ENCODE measurements at places on chromosomes 11 and 22.

DNA sequence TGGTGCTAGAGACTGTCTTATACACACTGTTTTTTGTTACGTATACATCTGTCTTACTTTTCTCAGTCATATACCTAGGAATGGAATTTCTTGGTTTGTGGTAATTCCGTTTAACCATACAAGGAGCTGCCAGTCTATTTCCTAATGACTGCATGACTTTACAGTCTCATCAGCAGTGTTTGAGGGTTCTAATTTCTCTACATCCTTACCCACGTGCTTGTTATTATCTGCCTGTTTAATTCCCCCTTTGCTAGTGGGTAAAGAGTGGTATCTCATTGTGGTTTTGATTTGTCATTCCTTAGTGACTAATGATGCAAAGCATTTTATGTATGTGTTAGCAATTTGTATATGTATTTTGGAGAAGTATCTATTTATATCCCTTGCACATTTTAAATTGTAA lies 1008.0 kb downstream of the FAM181B start:
- DNase-seq, result no peak

GRCh38 chr22:49454726-49455125 lies 372.9 kb downstream of the BRD1 start:
- no peak for DNase-seq

DNA sequence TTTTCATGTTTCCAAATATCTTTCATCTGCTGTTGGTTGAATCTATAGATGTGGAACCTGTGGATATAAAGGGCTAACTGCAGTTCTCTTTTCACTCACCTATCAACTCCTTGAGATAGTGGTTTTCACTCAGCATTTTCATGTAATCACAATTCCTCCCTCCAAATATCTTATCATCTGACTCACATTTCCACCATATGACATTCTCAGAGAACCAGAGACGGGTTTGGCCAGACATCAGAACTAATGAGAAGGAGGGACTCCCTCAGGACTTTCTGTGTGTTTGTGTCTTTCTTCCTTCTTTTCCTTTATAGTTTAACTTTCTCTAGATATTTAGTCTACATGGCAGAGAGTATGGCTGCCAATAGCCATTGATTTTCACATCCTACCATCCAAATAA lies 134.8 kb upstream of the DDI1 start:
- no peak for DNase-seq

DNA sequence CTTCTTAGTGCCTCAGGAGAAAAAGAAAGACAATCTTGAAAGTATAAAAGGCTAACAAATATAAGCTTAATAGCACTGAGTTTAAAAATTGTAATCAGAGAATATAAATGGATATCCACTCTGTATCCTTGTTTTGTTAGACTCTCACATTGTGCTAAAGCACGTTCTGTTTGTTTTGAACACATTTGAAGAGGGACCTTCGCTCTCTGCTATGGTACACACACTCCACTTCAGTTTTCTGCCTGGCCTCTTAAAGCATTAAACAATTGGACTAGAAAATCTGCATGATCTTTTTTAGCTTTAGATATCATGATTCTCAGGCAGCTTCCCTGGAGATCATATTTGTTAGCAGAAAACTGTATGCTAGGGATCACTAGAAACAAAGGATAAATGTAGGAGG lies 40.3 kb upstream of the PGR start:
- DNase-seq, result no peak

- DNase-seq, result no peak
Observed at GRCh38 chr22:45130891-45131290, 32.8 kb upstream of the NUP50 start.

DNA sequence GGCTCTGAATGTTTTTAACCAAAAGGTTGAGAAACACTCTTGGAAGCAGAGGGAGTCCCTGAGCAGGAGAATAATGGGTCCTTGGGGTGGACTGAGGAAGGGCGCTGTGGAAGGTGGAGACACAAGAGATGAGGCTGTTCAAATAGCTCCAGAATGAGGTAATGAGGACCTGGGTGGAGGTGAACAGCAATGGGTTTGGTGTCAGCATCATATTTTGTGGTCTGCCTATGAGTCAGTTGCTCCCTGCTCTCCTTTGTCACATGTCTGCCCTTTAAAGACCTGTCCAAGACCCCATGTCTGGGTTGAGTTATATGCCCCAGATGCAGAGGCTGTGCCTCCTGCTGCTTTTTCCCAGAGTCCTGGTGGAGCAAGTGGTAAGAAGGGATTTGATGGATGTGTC lies 113.6 kb downstream of the BARX2 start:
- DNase-seq, result no peak

DNA sequence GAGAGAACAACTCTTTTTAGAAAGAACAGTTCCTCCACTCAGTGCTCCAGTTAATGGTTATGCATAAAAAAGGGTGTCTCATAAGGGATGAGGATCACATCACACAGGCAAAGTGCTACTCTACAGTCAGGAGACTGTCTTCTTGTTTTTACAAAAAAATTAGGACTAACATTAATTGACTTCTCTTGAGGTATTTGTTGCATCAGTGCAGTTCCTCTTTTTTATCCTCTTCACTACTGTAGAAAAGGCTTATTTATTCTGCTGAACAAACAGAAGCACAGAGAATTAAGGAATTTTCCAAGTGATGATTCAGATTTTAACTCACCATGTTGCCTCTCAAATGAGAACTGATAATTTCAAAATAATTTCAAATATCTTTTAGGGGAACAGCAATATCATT lies 1.9 kb downstream of the MMP8 start:
- DNase-seq, result no peak

- no peak for DNase-seq
Observed at GRCh38 chr11:6746086-6746618, 25.6 kb downstream of the OR2AG2 start.

DNA sequence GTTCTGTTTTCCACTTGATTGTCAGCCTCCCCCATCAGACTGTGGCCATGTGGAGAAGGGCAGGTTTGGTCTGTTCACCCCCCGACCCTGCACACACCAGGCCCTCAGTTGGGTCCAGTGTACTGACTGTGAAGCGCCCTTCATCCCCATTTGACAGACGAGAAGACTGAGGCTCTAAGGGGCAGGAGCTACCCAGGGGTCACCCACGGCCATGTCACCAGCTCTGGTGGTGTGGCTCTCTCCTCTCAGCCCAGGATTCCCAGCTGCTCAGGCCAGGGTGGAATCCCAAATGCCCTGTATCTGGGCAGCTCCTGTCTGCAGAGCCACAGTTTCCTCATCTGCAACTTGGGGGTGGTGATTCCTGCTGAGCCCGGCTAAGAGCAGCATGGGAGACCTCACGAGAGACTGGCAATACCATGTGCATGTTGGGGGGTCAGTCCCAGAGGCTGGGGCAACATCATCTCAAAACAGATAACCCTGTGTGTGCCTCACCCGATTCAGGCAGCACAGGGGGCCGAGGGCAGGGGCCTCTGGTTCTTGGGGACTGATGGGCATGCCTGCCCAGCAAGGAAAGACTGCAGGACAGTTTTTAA lies 46.6 kb downstream of the MN1 start:
- DNase-seq, result no peak

GRCh38 chr11:121909596-121909995 lies 206.4 kb downstream of the BLID start:
- no peak for DNase-seq

DNA sequence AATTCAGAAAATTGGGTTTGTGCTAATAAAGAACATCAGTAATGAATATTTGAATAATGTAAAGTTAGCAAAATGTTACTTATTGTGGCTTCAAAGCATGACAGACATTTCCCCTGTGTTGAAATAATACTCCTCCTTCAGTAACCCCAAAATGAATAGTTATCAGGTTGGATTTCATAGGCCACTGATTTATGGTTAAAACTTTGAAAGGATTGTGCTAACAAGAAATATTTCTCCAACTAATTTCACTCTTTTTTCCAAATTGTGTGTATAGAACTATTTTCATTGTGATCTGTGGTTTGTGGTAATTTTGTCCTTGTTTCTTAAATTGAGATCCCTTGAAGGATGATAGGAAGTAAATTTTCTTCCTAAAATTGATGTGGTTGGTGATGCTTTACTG lies 7.9 kb downstream of the DDX10 start:
- no peak for DNase-seq

DNA sequence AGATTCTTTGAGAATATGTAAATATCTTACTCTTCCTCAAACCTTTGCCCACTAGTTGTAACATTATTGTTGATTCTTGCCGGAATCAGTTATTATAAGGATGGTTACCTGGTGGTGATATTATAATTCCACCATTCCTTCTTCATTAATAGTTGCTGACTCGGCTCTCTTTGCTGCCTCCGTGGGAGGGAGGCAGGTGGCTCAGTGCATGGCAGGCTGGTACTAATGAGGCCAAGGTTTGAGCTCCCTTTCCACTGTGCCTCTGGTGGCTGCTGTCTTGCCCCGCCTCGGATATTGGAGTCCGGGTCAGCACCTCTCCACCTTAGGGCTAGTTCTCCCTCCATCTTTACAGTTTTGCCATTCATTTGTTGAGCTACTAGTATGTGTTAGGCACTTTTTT lies 12.7 kb downstream of the CD6 start:
- no peak for DNase-seq

GRCh38 chr11:1157341-1157644 lies 460 bp upstream of the MUC5AC start:
- DNase-seq, result peak; percentile 2

DNA sequence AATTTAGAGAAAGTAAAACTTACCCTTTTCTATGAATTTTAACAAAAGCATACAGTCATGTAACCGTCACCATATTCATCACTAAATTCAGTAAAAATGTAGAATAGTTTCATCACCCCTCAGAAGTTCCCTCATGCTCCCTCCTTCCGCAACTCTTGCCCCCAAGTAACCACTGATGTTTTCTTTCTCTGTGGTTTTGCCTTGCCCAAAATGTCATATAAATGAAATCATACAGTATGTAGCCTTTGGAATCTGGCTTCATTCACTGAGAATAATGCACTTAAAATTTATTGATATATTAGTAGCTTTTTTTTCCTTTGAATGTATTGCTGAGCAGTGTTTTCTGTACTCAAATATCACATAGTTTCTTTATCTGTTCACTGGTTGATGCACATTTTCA lies 60.1 kb downstream of the DCUN1D5 start:
- no peak for DNase-seq

DNA sequence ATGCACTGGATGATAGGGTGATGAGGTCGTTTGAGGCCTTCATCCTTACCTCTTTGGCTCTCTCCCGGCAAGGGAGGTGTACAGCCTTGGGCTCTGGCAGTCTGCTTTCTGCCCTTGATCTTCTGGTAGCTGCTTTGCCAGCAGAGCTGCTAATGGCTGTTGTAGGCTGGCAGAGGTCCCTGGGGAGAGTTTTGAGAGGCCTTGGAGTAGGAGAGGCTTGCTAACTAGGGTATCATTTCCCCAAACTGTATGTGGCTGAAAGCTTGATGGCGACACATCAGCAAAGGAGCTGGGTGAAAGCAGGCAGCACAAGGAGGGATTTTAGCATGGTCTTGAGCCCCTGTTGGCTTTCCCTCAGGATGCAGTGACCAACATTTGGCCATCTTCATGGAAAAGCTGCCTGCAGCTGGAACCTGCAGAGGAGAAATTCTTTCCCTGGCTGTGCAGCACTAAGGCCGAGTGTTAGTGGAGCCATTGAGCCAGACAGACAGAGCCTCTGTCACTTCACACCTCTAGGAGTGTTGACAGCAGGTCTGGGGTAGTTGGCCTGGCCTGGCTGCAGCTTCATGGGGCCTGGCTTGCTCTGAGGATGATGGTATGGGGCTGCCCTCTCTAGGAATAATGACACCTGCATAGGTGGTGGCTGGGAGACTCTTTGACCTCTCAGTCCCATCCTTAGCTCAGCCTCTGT lies 3.5 kb upstream of the AMPD3 start:
- no peak for DNase-seq

DNA sequence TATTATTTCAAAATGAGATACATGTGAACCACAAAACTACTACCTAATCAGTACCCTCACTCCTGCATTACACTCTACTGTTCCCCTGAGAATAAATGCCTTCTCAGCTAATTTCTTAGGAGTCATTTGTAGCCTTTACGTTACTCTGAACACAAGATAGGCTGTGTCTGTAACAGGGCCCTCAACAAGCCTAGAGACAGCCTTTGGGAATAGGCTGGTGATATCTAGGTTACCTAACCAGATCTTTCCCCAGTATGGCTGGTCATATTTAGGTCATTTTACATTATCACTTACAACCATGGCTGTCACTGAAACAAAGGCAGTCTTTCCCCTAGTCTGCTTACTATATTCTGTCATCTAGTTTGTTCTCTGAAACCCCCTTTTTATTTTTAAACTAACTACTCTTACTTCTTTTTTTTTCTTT lies 14.2 kb downstream of the ATM start:
- no peak for DNase-seq

GRCh38 chr11:46857666-46858065 lies 11.6 kb upstream of the CKAP5 start:
- no peak for DNase-seq

GRCh38 chr11:97833412-97833811 lies 1187.3 kb upstream of the CNTN5 start:
- DNase-seq, result no peak

- DNase-seq, result peak; percentile 75
Observed at GRCh38 chr11:118240999-118241763, 11.0 kb downstream of the MPZL3 start.

DNA sequence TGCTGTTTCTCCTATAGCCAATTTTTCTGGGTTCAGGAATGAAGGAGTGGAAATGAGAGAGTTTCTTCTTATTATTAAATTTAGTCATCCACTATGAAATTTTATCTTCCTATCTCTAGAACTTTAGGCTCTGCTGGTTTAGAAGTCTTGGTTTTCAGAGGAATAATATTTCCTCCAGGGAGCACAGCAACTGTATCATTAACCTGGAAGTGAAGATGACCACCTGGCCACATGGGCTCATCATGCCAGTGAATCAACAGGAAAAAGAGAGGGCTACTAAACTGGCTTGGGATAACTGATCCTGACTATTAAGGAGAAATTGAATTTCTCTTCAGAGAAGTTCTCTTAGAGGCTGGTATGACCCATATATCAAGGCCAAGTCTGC lies 44.4 kb downstream of the ADM start:
- no peak for DNase-seq

GRCh38 chr11:44229624-44230023 lies 80.3 kb downstream of the ALX4 start:
- DNase-seq, result no peak

DNA sequence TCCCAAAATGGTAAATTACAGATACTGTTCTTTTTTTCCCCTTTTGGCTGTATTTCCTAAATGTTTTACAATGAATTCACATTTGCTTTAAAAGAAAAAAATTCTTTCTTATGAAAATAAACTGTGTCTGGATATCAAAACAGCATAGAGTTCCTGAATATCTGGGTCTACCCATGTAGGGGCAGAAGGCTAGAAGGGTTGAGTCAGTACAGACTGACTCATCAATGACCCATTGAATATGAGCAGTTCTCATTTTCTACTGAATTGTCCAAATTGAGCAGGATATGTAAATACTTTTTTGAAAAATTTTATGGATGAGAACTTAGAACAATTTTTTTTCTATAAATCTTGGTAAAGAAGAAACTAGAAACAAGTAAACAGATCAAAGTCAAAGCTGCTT lies 16.3 kb upstream of the C11orf87 start:
- no peak for DNase-seq

GRCh38 chr11:68825571-68825970 lies 16.1 kb downstream of the CPT1A start:
- DNase-seq, result peak; percentile 70

- DNase-seq, result no peak
Observed at GRCh38 chr11:72136684-72137262, 1.2 kb downstream of the FOLR3 start.

Data from stimulated activated CD8-positive, alpha-beta memory T cell treated with anti-CD3 and anti-CD28 coated beads, Interleukin-4, amount 100 ng/mL, for 48 hours (primary cell).